ENCODE measurements at places on chromosomes 5 and 9. TPM values are rescaled to one million over a fixed set of nuclear protein-coding genes. Genes with fewer than 3 reads are reported as not detected.

DNA sequence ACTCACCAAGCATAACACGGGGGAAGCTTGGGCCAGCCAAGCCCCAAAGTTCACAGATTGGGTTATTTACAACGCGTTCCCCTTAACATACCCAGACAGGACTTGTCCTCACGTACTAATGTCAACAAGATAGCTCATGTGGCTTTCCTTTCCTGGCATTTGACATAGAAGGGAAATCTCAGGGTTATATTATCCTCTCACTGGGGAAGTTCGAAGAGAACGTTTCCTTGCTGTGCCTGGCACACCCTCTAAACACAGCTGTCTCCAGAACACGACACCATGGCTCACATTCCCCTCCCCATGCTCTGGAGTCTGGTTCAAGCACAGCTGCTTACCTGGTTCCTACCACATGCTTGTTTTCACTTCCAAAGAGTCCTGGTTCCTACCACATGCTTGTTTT is 46.8 kb upstream of the OTULINL start:
- no peak for DNase-seq

Gene SSBP2
- 63.1 TPM for polyA plus RNA-seq

DNA sequence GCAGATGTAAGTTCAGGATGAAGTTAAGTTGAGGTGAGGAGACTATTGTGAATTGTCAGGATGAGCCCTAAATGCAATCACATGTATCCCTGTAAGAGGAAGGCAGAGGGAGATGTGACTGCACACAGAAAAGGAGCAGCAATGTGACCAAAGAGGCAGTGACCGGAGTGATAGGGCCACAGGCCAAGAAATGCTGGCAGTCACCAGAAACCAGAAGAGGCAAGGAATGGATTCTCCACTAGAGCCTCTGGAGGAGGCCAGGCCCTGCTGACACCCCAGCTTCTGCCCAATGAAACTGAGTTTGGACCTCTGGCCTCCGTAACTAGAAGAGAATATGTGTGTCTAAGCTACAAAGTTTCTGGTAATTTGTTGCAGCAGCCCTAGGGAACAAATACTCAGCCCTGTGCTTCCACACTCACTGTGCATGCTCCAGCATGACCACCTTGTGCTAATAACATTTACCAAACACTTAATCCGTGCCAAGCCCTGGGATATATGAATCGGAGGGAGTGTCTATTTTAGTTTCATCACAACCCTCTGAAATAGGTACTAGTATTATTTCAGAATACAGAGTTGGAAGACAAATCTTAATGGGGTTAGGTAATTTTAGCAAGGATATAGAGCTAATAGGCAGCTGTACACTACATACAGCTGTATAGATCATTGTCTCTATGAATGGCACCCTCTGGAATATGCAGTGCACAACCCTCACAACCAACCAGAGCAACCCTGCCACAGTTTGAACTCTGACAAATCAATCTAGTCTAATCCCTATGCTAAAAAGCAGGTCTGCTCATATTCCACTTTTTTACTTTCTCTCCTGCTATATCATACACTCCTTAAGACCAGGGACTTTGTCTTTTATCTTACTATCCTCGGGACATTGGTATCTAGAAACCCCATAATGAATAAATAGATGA is 7.8 kb upstream of the GPX8 start:
- DNase-seq: peak; percentile 90

DNA sequence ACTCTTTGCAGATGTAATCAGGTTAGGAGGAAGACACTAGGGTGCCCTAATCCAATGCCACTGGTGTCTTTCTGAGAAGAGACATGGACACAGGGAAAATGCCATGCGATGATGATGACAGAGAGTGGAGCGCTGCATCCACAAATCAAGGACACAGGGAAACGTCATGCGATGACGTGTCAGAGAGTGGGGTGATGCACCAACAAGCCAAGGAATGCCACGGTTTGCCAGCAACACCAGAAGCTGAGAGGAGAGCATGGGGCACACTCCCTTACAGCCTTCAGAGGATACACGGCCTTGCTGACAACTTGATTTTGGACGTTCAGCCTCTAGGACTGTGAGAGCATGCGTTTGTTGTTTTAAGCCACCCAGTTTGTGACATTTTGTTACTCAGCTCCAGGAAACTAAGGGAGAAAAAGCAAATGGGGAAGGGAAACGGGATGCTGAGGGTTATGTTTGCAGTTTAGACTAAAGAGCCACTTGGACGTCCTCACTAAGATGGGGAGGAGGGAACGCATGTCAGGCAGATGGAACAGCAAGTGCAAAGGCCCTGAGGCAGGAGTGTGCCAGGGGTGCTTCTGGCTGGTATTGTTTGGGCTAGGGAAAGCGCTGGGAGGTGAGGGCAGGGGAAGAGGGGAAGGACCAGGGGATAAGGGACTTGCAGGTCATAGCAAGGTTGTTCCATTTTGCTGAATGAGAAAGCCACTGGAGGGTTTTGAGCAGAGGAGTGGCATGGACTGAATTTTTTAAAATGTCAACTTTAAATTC is 2.5 kb upstream of the TENT4A start:
- DNase-seq: no peak

GRCh38 chr9:95613670-95614069 is 96.9 kb upstream of the PTCH1 start:
- no peak for DNase-seq
